ENCODE measurements at places on chromosomes 2 and 18. TPM values are rescaled to one million over a fixed set of nuclear protein-coding genes. Genes with fewer than 3 reads are reported as not detected.

The MBOAT2 gene
- 2.1 TPM for total RNA-seq

The LOXL3 gene
- 12.1 TPM for total RNA-seq

The EVA1A gene
- not detected for total RNA-seq

The SCYGR8 gene
- not detected for total RNA-seq

The GULP1 gene
- 50.2 TPM for total RNA-seq

The CAVIN2 gene
- total RNA-seq = 41.9 TPM

The AAMP gene
- total RNA-seq = 189 TPM

The GKN2 gene
- total RNA-seq = not detected

The HSPD1 gene
- total RNA-seq = 577 TPM

The KCNE4 gene
- total RNA-seq = 3.4 TPM

The CERS6 gene
- 20.5 TPM for total RNA-seq

The SERPINB10 gene
- not detected for total RNA-seq

The MRPL19 gene
- 60.4 TPM for total RNA-seq

The CFC1 gene
- 0.39 TPM for total RNA-seq

The NT5C1B gene
- not detected for total RNA-seq

The TMEM37 gene
- total RNA-seq = 19.9 TPM

The ASB18 gene
- not detected for total RNA-seq

The DUSP2 gene
- 1.9 TPM for total RNA-seq

The PCARE gene
- not detected for total RNA-seq

The FBLN7 gene
- total RNA-seq = 5.6 TPM

The L3MBTL4 gene
- 10.8 TPM for total RNA-seq

The SIX3 gene
- total RNA-seq = not detected

The SP5 gene
- 9.2 TPM for total RNA-seq

The METTL5 gene
- 18.2 TPM for total RNA-seq

The STARD6 gene
- not detected for total RNA-seq

The ABHD1 gene
- 3.3 TPM for total RNA-seq

The EPB41L3 gene
- total RNA-seq = 134 TPM

The DOK6 gene
- total RNA-seq = 1.8 TPM

The TMEFF2 gene
- 1.1 TPM for total RNA-seq

The CYS1 gene
- 1.4 TPM for total RNA-seq

The CDH19 gene
- total RNA-seq = 1.1 TPM

The CYP27A1 gene
- 85.9 TPM for total RNA-seq

The HJURP gene
- total RNA-seq = 1.2 TPM

The IL1R2 gene
- 10.2 TPM for total RNA-seq

The MC2R gene
- total RNA-seq = 486 TPM

The DOCK10 gene
- 17.3 TPM for total RNA-seq

The IL1RL2 gene
- total RNA-seq = 1.3 TPM

The HOXD11 gene
- total RNA-seq = not detected

The DNAH7 gene
- 1.1 TPM for total RNA-seq

The PROKR1 gene
- 0.06 TPM for total RNA-seq

The PPP4R1 gene
- total RNA-seq = 22.8 TPM

The ECEL1 gene
- 31.7 TPM for total RNA-seq

The XDH gene
- not detected for total RNA-seq

The LRP2 gene
- total RNA-seq = 0.15 TPM

The MEP1B gene
- total RNA-seq = not detected

The RNU2-63P gene
- not detected for total RNA-seq

The VWA3B gene
- total RNA-seq = not detected

The STK11IP gene
- 36.8 TPM for total RNA-seq

The GYPC gene
- total RNA-seq = 102 TPM

The NEU4 gene
- 0.57 TPM for total RNA-seq

The TMEM169 gene
- 2.3 TPM for total RNA-seq
